ENCODE measurements at places on chromosomes 11 and 22. TPM values are rescaled to one million over a fixed set of nuclear protein-coding genes. Genes with fewer than 3 reads are reported as not detected.

DNA sequence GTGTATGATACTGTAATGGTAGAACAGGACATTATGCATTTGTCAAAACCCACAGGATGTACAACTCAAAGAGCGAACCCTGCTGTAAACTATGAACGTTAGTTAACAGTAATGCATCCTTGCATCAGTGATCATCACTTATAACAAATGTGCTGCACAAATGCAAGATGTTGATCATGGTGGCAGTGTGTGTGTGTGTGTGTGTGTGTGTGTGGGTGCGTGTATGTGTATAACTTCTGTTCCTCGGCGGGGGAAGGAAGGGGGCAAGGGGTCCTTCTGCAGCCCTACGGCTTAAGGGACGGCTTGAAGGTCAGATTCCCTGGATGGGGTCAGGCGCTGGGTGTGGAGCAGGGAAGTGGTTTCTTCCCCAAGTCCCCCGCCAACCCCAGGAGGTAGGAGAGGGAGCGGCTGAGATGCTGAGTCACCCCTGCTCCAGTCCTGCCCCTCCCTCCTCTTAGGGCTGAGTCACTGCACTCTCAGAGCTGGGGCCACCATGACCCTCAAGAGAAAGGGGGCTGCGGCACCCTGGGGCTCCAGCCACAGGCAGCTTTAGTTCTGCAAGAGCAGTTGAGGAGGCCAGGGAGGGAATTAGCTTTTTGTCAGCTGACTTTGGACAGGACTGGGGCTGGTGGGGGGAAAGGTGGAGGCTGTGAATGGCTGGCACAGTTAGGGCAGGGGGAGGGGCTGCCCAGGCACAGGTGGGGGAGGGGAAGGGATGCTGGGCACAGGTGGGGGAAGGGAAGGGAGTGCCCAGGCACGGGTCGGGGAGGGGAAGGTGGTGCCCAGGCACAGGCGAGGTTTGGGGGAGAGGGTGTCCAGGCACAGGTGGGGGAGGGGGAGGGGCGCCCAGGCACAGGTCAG, 8.8 kb upstream of the CTSD start:
- no peak for DNase-seq
- no peak overlapping the region for H3K27ac ChIP-seq
- H3K4me1 ChIP-seq, result peaks cover 11% of the 10 kb centered on the region
- no peaks in the 10 kb centered on the region for H3K36me3 ChIP-seq
- no peaks in the 10 kb centered on the region for H3K27me3 ChIP-seq
- H3K4me3 ChIP-seq, result no peak overlapping the region

GRCh38 chr11:32068134-32068870, 22.6 kb upstream of the RCN1 start:
- H3K4me1 ChIP-seq, result no peaks in the 10 kb centered on the region
- no peak overlapping the region for H3K4me3 ChIP-seq
- no peaks in the 10 kb centered on the region for H3K36me3 ChIP-seq

DNA sequence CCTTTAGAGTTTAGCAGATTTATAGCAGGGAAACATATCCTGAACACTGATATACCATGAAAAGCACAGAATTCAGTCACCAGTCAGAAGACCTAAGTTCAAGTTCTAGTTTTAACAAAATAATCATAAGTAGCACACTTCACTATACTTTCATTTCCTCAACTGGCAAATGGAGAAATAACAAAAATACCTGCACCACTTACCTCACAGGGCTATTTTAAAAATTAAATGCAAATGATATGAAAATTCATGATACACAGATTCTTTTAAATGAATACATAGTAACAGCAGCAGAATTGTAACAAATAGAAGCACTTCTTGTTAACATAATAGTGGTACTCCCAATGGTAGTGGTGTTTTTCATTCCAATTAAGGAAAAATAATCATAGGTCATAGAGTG, 139.0 kb downstream of the FCHSD2 start:
- H3K4me3 ChIP-seq, result no peak overlapping the region
- no peaks in the 10 kb centered on the region for H3K4me1 ChIP-seq
- H3K27ac ChIP-seq, result no peak overlapping the region
- no peaks in the 10 kb centered on the region for H3K36me3 ChIP-seq
- no peaks in the 10 kb centered on the region for H3K27me3 ChIP-seq
- no peak for DNase-seq

PTPRJ gene
- total RNA-seq, result 25.1 TPM

- DNase-seq, result no peak
- H3K4me1 ChIP-seq, result no peaks in the 10 kb centered on the region
- H3K36me3 ChIP-seq, result no peaks in the 10 kb centered on the region
- no peaks in the 10 kb centered on the region for H3K27me3 ChIP-seq
These were observed 343.1 kb upstream of the SYN3 start for GRCh38 chr22:33401291-33401690.

- no peaks in the 10 kb centered on the region for H3K4me1 ChIP-seq
- H3K36me3 ChIP-seq, result no peaks in the 10 kb centered on the region
- DNase-seq, result no peak
These were observed 773.2 kb downstream of the DLG2 start for GRCh38 chr11:84853841-84854497.

OR5A1 gene
- not detected for total RNA-seq

DNA sequence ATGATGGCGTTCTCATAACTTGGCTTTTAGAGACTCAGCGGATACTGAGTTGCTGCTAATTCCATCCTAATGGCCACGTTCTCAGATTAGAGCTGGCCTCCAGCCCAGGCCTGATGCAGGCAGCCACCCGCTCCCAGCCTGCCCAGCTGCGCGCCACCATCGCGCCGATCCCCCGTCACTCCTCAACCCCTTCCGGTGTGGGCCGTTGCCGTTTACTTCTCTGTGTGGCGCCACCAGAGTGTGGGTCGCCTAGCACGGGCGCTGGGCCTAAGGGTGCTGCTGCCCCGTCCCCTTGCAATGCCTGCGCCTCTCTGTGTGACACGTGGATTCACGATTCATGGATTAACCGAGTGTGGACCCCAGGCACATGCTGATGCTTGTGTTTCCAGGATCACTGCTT, 1116.0 kb downstream of the BRD1 start:
- DNase-seq, result no peak
- H3K36me3 ChIP-seq, result no peaks in the 10 kb centered on the region
- no peak overlapping the region for H3K4me3 ChIP-seq
- no peak overlapping the region for H3K27ac ChIP-seq

PYGM gene
- total RNA-seq, result 2.2 TPM

GRCh38 chr11:92766698-92767097, 202.8 kb upstream of the MTNR1B start:
- no peak overlapping the region for H3K4me3 ChIP-seq
- no peaks in the 10 kb centered on the region for H3K4me1 ChIP-seq
- DNase-seq, result no peak
- H3K27me3 ChIP-seq, result no peaks in the 10 kb centered on the region

- peaks cover 12% of the 10 kb centered on the region for H3K4me1 ChIP-seq
- no peaks in the 10 kb centered on the region for H3K36me3 ChIP-seq
- H3K27ac ChIP-seq, result no peak overlapping the region
These were observed 2.5 kb downstream of the TSPO start for GRCh38 chr22:43153899-43154298.

DNA sequence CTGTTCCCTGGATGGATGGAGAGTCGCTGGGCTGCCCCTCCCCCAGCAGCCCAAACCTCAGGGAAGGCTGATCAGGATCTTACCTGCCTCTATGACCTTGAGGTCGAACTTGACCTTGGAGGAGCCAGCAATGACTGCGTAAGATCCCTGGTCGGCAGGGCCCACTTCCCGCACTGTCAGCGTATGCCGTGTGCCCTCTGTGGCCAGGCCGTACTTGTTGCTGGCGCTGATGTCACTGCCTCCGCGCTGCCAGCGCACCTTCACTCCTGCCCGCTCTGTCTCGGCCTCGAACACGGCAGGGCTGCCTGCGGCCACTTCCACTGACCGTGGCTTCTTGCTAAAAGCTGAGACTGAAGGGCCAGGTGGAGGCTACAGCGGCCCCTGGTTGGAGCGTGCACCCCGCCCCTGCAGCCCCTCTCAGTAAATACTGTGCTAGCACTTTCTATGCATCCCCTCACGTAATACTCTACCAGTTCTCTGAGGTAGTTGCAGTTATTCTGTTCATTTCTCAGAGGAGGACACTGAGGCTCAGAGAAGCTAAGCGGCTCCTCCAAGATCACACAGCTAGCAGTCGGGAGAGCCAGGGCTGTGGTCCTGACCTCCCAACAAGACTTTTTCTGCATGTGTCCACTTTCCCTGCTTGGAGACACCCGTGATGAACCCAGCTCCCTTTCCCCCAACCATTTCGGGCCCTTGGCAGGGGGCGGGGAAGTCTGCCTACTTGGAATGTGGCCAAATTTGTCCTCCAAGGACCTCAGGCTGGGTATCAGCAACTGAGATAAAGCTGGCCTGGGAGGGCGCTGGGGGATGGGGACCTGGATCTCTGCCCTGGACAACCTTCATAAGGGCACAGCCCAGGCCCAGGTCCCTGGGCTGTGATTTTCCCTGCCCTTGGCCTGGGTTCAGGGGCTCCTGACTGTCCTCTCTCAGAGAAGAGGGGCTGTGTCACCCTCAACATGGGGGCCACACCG, 1.1 kb downstream of the MYBPC3 start:
- H3K4me1 ChIP-seq, result no peaks in the 10 kb centered on the region
- H3K36me3 ChIP-seq, result no peaks in the 10 kb centered on the region
- H3K27ac ChIP-seq, result no peak overlapping the region
- no peak for DNase-seq

- DNase-seq, result no peak
- peaks cover 32% of the 10 kb centered on the region for H3K36me3 ChIP-seq
- H3K4me3 ChIP-seq, result no peak overlapping the region
- H3K4me1 ChIP-seq, result peaks cover 62% of the 10 kb centered on the region
These were observed 15.3 kb downstream of the TAB1 start for GRCh38 chr22:39414886-39415285.

All from CD8-positive, alpha-beta memory T cell (primary cell).